ENCODE measurements at places on chromosomes 13 and 19.

GRCh38 chr13:75935805-75936204 is 299.7 kb downstream of the LMO7 start:
- no peak for DNase-seq

- DNase-seq: no peak
These were observed 4.0 kb downstream of the LSM7 start for GRCh38 chr19:2324220-2324948.

DNA sequence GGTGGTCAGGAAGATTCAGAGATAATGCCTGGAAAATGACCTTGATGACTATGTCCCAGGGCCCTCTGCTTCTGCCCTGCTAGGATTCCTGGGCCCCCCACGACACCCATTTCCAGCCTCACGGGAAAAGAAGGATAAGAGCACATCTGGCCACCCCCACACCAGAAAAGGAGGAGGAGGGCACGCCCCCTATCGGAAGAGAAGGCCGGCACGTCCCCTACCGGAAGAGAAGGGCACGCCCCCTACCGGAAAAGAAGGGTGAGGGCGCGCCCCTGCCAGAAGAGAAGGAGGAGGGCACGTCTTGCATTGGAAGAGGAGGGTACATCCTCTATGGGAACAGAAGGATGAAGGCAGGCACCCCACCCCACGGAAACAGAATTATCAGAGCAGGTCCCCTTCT is 84.3 kb downstream of the IER2 start:
- DNase-seq: no peak

DNA sequence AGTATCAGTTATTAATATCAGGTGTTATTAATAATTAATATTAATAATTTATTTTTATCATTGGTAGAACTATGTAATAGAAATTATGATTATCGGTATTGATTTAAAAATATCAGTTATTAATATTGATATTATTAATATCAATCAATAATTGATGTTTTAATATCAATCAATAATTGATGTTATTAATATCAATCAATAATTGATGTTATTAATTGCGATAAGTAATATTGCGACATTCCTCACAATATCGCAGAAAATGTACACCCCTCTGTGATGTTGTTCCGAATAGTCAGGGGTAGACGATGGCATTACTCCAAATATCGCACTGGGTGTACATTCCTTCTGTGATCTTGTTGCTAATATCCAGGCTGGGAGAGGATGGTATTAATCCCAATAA is 3.7 kb upstream of the RGCC start:
- no peak for DNase-seq

DNA sequence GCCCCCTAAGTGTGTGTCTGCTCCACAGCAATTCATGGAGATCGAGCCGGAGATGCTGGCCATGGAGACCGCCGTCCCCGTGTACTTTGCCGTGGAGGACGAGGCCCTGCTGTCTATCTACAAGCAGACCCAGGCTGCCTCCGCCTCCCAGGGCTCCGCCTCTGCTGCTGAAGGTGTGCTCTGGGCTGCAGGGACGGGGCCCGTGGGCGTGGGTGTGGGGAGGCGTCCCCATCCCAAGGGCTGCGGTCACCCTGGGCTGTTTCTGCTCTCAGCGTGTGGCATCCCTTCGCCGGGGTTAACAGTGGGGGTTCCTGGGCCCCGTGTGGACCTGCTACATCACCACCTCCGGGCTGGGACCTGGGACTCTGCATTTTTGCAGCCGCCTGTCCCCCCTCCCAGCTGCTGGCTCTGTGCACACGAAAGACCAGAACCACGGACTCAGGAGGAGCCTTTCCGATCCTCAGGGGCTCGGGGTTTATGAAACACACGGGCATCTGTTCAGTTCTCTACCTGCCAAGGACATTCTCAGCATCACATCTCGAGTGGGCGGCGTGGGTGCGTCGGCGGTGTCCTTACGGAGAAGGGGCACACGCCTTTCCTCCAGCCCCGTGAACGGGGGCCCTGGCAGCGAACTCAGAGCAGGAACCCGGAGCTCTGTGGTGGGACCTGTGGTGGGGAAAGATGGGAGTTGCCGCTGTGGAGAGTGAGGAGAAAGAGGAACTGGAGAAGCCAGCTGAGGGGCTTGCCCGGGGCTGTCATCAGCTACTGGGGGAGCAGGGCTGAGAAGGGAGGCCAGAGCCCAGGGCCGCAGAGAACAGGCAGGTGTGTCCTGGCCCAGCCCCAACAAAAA is 7.8 kb downstream of the NCLN start:
- DNase-seq: no peak

DNA sequence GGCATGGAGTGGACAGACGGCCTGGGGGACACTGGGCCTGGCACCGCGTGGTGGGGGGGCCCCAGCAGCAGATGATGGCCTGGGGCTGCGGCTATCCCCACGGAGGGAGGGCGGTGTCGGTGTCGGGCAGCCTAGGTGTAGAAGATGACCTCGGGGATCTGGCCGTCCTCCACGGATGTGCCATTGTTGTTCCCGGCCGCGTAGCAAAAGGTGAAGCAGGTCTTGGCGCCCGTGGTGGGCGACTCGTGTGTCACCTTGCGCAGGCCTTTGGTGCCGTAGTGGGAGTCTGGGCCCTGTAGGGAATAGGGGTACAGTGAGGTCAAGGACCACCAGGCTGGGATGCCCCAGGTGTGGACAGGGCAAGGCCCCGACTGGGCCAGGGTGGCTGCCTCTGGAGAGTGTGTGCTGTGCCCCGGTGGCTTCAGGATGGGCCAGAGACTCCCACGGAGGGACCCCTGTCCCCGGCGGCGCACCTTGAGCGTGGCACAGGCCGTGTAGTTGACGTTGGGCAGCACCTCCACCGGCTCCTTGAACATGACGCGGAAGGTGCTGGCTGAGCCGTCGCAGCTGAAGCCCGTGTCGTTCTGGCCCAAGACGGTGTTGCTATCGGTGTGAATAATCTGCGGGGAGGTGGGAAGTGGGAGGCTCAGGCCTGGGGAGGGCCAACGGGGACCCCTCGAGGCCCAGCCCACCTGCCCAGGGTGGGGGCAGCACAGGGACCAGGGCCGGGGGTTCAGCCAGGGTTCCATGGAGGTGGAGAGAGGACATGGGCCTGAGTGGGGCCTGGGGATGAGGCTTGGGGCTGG is 29.0 kb downstream of the BTBD2 start:
- DNase-seq: no peak

DNA sequence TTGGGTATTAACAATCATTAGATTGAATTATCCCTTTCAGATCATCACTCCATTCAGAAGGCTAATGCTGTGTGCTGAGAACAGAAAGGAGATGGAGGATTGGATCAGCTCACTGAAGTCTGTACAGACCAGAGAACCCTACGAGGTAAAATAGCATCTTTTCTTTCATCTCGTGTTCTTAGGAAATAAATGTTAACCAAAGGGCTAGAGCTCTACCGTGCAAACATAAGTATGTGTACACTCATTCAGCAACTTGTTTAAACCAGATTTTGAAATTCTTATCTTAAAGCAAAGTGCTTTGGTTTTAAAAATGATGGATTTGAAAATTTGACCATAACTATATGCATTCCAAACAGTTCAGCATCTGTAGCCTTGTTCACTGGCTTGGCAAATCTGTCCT is 106.8 kb downstream of the DGKH start:
- DNase-seq: no peak

- DNase-seq: no peak
These were observed 7.6 kb downstream of the LGALS4 start for GRCh38 chr19:38805180-38805579.

GRCh38 chr13:69050696-69051095 is 1056.9 kb upstream of the ATXN8OS start:
- DNase-seq: no peak

DNA sequence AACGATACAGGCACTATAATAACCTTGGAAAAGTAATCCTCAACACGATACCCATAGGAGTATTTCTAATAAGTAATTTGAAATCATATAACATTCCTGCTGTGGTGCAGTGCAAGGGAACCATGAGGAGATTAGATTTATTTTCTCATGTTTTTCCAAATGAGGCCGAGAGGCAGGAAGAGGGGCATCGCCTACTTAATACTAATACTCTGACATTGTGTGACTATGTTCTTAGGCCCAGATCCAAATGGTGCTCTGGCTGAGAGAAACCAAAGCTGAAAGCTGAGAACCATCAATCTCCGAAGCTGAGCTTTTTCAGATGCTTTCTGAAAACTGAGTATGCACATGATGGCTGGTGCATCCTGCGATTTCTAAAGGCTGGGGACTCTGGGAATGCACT is 248.0 kb upstream of the MAB21L1 start:
- DNase-seq: no peak

DNA sequence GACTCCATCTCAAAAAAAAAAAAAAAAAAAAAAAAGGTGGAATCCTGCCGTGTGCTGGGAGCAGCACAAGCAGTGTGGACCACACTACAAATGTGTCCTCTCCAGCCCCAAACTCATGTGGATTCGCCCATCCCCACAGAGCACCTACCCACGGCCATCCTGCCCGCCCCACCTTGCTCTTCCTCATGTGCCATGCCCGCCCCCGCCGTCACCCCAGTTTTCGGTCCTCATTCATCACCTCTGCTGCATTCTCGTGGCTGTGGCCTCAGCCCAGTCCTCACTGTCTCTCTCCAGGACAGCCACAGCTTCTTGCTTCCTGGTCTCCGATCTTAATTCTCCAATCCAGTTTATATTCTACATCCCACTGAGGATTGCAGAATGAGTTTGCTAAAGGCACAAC is 80.0 kb upstream of the TM9SF2 start:
- DNase-seq: no peak

- DNase-seq: no peak
These were observed 36.5 kb upstream of the MRI1 start for GRCh38 chr19:13727798-13728197.
